Activated T-cell treated with anti-CD3 and anti-CD28 coated beads, Interleukin-2, amount 50 U/mL, for 48 hours (primary cell): ENCODE measurements at places on chromosomes 5 and 9.

- no peak for DNase-seq
Observed at GRCh38 chr9:33381231-33381791, 21.1 kb downstream of the AQP7 start.

DNA sequence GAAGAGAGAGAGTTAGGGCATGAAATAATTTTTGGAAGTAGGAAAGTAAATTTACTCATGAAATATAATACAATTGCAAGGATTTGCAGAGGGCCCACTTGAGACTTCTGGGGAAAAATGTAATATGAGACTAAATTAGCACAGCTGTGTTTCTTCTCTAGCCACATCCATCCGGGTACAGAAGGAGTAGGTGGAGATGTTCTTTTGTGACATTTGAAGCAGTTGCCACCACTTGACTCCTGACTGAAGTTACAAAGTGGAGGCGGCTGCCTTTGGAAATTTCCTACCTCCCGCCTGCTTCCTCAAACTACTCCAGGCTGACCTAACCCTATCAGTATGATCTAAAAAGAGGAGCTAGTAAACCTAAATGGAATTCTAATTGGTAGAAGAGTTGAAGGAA lies 58.1 kb upstream of the SHISAL2B start:
- no peak for DNase-seq

GRCh38 chr9:118088090-118088489 lies 383.9 kb downstream of the TLR4 start:
- no peak for DNase-seq

GRCh38 chr9:125066839-125067619 lies 76.3 kb downstream of the SCAI start:
- no peak for DNase-seq

DNA sequence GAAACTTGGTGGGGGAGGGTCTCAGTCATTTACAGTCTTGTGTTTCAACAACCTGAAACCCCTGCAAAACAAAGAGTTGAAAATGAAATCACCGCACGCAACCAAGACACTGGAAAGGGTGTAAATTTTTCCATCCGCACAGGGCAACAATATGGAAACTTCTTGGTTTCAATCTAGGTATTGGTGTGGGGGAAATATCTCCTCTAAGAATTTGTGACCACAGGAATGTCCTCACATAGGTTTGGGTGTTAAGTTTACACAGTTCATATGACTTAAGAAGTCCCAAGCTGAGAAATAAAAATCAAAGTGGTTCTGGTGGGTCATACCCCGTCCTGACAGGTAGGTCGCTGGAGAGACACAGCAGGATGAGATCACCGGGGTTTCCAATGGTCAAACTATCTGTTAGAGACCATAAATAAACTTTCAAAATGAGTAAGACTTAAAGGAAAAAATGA lies 51.9 kb upstream of the PIP5K1B start:
- DNase-seq: peak; percentile 35

DNA sequence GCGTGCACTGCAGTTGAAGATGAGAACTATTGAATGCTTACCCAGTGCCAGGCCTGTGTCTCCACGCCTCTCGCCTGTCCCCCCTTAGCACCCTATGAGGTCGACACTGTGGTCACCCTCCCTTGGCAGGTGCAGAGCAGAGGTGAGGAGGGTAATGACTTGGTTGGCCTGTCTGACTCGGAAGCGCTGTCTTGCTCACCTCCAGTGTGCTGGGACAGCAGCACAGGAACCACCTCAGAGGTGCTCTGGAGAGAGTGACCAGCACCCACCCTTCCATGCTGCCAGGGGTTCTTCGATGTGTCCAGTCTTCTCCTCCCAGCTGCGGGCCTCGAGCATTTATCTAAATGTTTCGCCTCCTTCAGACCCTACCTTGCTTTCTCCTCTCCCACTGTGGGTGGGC lies 178.3 kb upstream of the IRX2 start:
- DNase-seq: no peak

GRCh38 chr5:35313291-35313690 lies 83.0 kb upstream of the PRLR start:
- no peak for DNase-seq

- DNase-seq: no peak
Observed at GRCh38 chr9:5719100-5719926, 90.4 kb downstream of the RIC1 start.

GRCh38 chr9:113857875-113858274 lies 18.2 kb upstream of the ZNF618 start:
- no peak for DNase-seq

- DNase-seq: no peak
Observed at GRCh38 chr5:9641806-9642355, 11.7 kb upstream of the TAS2R1 start.

GRCh38 chr5:79859588-79859987 lies 131.5 kb downstream of the MTX3 start:
- DNase-seq: no peak

GRCh38 chr5:147484708-147485020 lies 25.2 kb downstream of the DPYSL3 start:
- DNase-seq: no peak

DNA sequence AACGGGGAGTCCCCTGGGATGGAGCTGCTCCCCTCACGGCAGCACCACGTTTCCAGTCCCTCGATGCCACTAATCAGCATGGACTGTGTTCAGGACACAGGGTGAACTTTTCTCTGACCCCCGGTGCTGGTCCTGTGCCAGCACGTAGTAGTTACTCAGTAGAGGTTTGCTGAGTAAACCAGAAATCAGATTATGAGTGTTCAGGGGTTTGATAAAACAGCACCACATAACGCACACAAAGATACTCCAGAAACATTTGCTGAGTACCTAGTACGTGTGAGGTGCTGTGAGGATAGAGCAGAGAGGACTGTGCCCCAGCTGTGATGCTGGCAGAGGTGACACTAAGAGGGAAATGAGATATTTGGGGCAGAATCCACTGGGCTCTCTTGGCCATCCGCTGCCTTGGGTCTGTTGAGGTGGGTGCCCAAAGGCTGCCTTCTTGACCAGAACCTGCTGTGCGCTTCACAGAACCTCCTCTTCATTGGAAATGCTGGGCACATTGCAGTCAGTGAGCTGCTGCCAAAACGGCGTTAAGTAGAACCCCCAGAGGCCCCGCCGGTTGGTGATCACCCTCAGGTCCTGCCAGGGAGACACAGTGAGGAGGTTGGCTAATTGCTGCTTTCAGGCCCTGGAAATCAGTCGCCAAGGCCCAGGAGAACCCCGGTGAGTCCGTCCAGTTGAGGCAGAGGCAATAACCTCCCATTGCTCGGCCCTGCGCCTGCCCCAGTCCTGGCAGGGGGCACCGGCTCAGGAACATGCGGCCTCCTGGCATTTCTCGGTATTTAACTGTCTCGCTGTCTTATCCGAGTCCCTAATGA lies 49.4 kb downstream of the NEURL1B start:
- peak; percentile 49 for DNase-seq

- no peak for DNase-seq
Observed at GRCh38 chr9:227860-228259, 13.2 kb downstream of the DOCK8 start.

GRCh38 chr5:132486318-132487094 lies 4.1 kb downstream of the IRF1 start:
- DNase-seq: no peak

DNA sequence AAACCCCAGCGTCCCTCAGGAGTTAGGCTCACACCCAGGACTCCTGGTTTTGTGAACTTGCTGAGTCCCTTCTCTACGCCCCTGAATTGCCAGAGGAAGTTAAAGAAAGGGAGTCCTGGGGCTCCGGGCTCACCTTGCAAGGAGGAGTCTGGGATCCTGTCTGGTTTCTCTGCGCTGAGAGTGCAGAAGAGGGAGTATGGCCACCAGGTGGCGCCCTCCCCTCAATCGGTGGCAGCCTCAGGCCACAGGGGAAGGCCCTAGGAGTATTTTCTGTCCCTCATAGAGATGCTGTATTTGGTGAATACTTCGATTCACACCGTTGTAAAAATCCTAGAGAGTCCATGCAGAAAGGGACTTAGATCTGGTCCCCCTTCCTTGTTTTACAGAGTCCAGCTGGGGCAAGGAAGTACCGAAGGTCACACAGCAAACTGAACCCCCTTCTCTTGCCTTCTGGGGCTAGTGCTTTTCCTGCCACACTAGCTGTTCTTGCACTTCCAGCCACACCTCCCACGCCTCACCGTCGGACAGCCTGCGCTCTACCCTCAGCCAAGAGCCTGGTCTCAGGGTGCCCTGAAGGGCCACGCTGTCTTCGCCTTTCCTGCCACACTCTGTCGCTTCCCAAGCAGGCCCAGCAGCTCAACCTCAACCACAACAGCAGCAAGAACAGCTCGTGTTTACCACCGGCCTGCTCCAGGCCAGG lies 10.2 kb downstream of the HAND1 start:
- DNase-seq: peak; percentile 86

GRCh38 chr5:172642926-172643871 lies 2.1 kb downstream of the NEURL1B start:
- DNase-seq: no peak

DNA sequence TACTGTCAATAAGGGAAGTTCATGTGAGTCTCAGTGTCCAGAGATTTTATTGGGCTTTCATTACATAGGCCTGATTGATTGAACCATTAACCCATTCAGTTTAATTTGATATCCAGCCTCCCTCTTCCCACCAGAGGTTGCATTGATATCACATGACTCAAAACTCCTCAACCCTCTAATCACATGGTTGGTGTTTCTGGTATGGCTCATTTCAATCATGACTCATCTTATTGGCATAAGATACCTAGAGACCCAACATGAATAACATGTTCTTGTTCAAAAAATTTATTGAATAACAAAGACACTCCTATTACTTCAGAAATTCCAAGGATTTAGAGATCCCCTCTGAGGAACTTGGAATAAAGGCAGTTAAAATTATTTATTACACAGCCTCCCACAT lies 982.2 kb downstream of the TLE1 start:
- DNase-seq: no peak

DNA sequence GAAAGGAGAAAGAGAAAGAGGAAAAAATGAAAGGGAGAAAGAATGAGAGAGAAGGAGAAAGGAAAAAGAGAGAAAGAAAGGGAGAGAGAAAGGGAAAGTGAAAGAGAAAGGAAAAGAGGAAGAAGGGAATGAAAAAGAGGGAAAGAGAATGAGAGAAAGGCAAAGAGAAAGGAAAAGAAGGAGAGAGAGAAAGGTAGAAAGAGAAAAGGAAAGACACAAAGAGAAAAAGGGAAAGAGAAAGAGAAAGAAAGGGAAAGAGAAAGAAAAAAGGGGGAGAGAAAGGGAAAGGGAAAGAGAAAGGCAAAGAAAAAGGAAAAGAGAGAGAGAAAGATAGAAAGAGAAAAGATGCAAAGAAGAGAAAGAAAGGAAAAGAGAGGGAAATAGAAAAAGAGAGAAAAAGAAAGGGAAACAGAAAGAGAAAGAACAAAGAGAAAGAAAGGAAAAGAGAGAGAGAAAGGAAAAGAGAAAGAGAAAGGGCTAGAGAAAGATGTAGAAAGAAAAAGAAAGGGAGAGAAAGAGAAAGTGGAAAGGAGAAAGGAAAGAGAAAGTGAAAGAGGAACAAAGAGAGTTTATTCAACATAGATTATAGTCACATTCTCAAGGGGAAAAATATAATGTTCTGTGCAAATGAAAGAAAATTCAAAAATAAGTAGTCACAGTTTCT lies 165.2 kb downstream of the TMEM38B start:
- DNase-seq: no peak

DNA sequence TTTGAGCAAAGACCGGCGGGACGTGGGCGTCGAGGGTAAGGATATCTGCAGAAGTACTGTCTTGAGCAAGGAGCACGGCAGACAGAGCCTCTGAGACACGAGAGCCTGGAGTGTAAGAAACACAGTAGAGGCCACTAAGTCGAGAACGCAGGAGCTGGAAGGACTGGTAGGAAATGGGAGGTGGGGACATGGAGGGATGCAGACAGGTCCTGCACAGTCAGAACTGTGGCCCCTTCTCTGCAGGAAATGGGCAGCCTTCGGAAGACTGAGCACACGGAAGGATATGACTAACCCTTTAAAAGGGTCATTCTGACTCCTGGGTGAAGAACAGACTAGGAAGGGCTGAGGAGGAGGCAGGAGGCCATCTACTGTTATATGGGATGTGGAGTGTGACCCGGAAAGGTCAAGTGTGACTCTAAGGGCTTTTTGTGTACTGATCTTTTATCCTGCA lies 1.4 kb upstream of the CAMSAP1 start:
- DNase-seq: no peak

- no peak for DNase-seq
Observed at GRCh38 chr5:180193749-180194375, 15.1 kb downstream of the RASGEF1C start.

GRCh38 chr9:19675492-19675891 lies 113.3 kb downstream of the SLC24A2 start:
- no peak for DNase-seq

GRCh38 chr5:14598225-14598624 lies 16.6 kb downstream of the OTULINL start:
- DNase-seq: no peak

DNA sequence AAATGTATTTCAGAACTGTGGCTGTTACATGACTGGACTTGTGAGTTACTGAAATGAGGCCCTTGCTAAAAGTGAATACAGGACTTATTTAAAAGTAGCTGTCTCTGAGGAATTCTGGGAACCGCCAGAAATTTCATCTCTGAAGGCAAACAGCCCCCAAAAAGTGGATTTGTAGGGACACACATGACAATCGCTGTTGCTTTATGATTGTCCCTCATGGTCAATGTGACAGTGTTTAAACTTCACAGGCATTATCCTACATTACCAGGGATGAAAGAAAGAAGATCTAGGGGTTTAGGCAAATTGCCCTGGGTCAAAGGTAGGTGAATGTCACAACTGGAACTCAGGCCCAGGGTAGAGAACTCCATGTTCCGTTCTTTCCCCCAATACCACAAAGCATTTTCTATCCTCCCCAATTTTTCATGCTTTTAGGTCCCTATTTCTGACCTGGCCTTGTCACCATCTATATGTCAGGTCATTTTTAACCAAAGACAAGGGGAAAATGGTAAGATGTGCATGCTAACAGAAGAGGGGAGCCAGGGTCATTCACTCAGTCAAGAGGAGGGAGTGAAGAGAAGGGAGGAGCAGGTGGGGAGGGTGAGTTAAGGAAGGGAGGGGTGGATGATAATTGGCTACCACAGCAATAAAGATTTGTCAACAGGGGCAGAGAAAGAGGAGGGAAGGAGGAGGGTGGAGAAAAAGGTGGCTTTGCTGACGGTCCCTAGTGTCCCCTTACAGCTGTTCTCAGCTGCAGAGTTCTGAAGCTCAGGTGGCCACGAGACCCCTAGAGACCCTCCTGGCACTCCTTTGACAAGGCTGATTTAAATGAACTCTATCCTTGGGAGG lies 57.8 kb upstream of the GLRX start:
- no peak for DNase-seq

DNA sequence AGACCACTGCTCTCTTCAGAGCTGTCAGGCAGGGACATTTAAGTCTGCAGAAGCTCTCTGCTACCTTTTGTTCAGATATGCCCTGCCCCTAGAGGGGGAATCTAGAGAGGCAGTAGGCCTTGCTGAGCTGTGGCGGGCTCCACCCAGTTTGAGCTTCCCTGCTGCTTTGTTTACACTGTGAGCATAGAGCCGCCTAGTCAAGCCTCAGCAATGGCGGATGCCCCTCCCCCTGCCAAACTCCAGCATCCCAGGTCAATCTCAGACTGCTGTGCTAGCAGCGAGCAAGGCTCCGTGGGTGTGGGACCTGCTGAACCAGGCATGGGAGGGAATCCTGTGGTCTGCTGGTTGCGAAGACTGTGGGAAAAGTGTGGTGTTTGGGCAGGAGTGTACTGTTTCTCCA lies 59.9 kb downstream of the CAVIN4 start:
- DNase-seq: no peak

- no peak for DNase-seq
Observed at GRCh38 chr9:22840641-22841040, 394.0 kb downstream of the DMRTA1 start.
